ENCODE measurements at places on chromosomes 16 and 17. TPM values are rescaled to one million over a fixed set of nuclear protein-coding genes. Genes with fewer than 3 reads are reported as not detected.

Gene ABCC6
- total RNA-seq, result 0.36 TPM

Gene KCTD11
- total RNA-seq, result 4.0 TPM

DNA sequence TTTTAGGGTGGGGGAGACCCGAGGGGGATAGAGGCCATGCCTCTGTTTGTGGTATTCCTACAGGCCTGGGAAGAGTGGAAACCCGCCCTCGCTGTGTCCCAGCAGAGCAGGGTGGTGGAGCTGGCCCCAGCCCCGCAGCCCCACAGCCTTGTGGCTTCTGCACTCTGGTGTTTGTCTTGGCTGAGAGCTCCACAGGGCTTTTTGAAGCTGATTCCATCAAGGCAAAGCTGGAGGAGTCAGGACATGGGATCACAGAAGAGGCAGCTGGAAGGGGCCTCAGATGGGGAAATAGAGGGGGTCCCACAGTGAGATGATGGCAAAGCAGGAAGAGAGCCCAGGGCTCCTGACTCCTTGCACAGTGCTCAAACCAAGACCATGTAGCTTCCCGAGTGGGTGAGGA is 5.0 kb upstream of the WFIKKN2 start:
- no peaks in the 10 kb centered on the region for H3K36me3 ChIP-seq
- DNase-seq, result no peak
- no peaks in the 10 kb centered on the region for H3K27me3 ChIP-seq

DNA sequence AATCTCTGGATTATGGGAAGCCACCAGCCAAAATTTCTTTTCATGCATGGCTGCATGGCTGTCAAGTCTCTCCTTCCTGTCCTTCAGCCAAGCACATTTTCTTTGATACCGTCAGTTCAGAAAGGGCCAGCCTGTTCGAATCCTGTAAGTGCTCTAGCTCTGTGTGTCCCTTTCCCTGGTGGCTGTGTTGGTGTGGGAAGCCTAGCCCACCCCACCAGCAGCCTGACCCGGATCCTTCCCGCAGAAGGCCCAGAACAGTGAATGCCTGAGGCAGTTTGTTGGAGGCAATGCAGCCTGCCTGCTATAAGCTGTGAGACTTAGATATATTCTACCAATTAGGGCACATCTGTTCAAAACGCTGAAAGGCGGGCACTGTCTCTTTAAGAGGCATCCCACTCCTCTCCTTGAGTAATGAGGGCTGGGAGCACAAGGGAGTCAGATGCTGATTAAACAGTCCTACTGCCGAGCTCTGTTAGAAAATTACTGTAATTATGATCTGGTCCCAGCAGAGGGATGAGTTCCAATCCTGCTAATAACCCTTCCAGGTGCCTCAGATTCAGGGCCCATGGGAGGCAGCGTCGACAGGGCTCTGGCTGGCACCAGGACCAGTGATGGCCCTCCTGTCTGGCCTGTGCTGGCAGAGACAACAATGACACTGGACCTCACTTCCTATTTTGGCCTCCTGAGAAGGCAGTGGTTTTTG is 18.4 kb downstream of the SNX11 start:
- H3K4me3 ChIP-seq, result no peak overlapping the region
- DNase-seq, result no peak
- no peaks in the 10 kb centered on the region for H3K4me1 ChIP-seq
- no peak overlapping the region for H3K27ac ChIP-seq

Gene KRTAP4-3
- not detected for total RNA-seq

DNA sequence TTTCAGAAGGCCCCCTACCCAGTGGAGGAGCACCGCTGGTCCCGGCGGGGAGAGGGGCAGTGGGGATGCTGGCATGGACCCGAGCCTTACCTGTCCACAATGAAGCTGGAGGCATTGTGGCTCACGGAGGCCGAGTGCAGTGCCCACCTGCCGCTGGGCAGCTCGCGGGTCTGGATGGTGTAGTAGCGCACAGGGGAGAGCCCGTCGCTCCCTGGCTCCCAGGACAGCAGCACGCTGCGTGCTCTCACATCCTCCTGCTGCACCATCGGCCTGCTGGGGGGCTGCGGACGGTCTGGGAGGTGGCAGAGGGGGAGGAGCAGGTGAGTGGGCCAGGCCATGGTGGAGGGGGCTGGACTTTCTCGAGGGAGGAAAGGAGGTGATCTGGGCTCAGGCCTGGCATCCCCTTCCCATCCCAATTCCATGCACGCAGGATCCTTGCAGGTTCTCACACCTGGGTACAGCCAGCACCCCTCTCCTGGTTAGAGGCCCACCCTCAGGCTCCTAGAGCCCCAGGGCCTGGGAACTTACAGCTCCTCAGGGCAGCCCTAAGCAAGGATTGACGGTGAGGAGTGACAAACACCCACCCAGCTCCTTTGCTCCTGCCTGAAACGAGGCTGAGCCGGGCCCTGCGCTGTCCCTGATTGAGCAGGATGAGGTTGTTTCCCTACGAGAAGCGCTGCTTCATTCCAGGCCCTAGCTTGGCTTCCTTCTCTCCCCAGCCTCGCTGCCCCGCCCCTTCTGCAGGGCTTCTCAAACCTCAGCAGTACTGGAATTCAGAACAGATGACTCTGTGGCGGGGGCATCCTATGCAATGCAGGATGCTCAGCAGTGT is 76.2 kb upstream of the CDC42EP4 start:
- H3K27me3 ChIP-seq, result no peaks in the 10 kb centered on the region
- no peak for DNase-seq
- no peak overlapping the region for H3K4me3 ChIP-seq
- no peak overlapping the region for H3K27ac ChIP-seq
- no peaks in the 10 kb centered on the region for H3K4me1 ChIP-seq

Data from gastrocnemius medialis (tissue), 4 donors.